ENCODE measurements at places on chromosomes 1 and 21. TPM values are rescaled to one million over a fixed set of nuclear protein-coding genes. Genes with fewer than 3 reads are reported as not detected.

ICOSLG gene
- 4.8 TPM for total RNA-seq

RASAL2 gene
- total RNA-seq: 18.7 TPM

CHI3L2 gene
- total RNA-seq: 0.21 TPM

NPHP4 gene
- 4.2 TPM for total RNA-seq

NPPA gene
- total RNA-seq: not detected
